ENCODE measurements at places on chromosomes 1 and 21.

- DNase-seq, result no peak
Measured at GRCh38 chr1:34156739-34157138, 8.3 kb downstream of the CSMD2 start.

DNA sequence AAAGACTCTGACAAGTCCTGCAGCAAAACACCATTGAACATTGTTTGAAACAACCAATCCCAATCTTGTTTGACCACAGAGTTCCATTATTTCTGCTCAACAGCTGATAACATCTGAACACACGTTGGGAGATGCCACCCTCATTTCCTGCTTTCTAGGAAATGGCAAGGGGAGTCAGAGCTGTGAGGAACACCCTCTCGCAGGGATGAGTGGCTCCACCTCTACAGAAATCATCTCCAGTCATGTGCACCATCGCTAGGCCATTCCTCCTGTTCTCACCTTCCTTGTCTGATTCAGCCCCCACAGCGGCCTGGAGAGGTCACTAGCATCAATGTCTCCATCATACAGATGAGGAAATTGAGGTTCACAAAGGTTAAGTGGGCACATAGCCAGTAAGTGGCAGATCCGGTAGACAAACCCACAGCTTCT lies 22.4 kb upstream of the RUNX3 start:
- DNase-seq, result peak; percentile 60

GRCh38 chr1:151680391-151680790 lies 36.2 kb downstream of the CELF3 start:
- no peak for DNase-seq

GRCh38 chr21:30146558-30147282 lies 19.9 kb downstream of the CLDN17 start:
- no peak for DNase-seq

DNA sequence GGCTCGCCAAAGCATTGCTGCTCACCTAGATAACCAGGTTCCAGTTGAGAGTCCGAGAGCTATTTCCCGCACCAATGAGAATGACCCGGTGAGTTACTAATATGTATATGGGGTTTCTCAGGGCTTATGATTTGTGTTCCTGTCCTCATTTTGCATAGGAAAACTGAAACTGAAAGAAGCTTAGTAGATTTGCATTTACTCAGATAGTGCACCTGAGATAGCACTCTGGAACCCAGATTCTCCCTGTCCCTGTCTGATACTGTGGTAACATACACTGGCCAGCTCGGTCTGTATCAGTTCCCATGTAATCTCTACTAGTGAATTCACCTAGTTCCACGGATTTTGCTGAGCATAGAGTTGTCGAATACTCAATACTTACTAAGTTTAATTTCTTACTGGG lies 28.1 kb downstream of the DAP3 start:
- no peak for DNase-seq

GRCh38 chr1:150579945-150580642 lies 684 bp upstream of the MCL1 start:
- no peak for DNase-seq

GRCh38 chr1:53949023-53949990 lies 3.2 kb downstream of the LRRC42 start:
- DNase-seq, result no peak

GRCh38 chr1:236560213-236560771 lies 36.5 kb downstream of the LGALS8 start:
- no peak for DNase-seq

GRCh38 chr1:232404227-232404626 lies 225.7 kb downstream of the SIPA1L2 start:
- no peak for DNase-seq

DNA sequence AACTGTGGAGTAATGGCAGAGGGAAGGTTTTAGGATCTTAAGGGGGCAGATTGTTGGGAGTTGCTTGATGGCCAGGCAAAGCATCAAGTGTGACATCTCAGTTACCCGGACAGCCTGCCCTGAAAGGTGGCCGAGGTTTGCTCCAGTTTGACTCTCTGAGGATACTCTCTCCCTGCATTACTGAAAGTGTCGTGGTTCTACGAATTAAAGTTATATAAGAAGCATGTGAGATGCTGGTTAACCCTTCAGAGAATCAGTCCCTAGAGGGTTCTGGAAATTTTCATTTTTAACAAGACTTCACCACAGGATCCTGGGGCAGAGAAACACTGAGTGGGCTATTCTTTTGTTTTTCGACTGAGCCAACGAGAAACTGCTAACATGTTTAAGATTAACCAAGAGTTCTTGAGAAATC lies 689 bp upstream of the ZNF644 start:
- no peak for DNase-seq

GRCh38 chr1:173669491-173669941 lies at the start of gene ANKRD45:
TSS of gene ANKRD45 (minus strand) at chr1:173669851. CDS start at chr1:173659418, 10,433 bp downstream.
- DNase-seq, result no peak

DNA sequence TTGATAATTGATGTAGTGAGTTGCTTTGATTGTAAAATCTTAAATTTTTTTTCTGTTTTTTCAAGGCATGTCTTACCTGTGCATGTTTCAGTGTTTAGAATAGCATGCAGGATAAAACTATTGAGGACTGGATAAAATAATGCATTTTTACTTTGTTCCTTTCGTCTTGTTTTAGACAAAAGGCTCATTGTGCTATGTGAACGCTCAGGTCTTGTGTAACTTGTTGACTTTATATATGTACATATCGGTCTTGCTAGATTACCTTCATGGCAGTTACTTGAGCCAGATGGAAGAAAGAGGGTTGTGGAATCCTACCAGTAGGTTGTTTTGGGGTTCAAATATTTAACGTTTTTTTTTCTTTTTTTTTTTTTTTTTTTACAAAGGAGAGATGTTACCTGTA lies 7.0 kb downstream of the NFIA start:
- no peak for DNase-seq

- no peak for DNase-seq
Measured at GRCh38 chr1:208343226-208343625, 99.0 kb upstream of the PLXNA2 start.

DNA sequence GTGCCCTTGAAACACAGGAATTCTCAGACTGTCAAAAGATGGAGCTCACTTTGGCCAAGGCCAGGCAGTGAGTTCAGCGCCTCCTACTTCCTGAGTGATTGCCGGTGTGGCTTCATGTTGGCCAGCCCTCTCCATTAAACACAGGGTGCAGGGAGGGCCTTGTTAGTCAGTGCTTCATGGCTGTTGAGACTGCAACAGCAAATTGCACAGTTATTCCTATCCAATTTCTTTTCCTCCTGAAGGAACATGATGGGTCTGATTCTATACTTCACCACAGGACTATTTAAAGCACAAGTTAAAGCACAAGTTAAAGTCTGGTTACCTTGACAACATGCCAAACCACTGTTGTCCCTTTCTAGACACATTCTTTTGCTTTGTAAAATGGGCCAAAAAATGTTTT lies 156.6 kb downstream of the SIPA1L2 start:
- no peak for DNase-seq

- no peak for DNase-seq
Measured at GRCh38 chr1:91734761-91735160, 151.2 kb downstream of the TGFBR3 start.

DNA sequence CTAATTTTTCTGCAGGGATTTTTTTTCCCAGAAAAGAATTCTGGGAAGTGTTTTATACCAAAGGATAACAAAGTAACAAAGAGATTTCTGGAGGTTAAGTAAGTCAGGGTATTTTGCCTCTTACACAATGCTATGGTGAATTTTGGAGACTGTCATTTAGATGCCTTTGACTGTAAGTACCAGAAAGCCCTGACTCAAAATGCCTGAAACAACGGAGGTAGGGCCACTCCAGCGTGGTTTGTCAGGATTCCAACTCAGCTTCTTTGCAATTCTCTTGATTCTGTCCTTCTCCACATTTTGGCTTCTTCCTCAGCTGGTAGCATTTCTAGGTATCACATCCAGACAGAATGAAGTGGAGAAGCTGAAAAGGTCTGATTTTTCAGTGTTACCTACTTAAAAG lies 106.5 kb downstream of the UCHL5 start:
- no peak for DNase-seq

DNA sequence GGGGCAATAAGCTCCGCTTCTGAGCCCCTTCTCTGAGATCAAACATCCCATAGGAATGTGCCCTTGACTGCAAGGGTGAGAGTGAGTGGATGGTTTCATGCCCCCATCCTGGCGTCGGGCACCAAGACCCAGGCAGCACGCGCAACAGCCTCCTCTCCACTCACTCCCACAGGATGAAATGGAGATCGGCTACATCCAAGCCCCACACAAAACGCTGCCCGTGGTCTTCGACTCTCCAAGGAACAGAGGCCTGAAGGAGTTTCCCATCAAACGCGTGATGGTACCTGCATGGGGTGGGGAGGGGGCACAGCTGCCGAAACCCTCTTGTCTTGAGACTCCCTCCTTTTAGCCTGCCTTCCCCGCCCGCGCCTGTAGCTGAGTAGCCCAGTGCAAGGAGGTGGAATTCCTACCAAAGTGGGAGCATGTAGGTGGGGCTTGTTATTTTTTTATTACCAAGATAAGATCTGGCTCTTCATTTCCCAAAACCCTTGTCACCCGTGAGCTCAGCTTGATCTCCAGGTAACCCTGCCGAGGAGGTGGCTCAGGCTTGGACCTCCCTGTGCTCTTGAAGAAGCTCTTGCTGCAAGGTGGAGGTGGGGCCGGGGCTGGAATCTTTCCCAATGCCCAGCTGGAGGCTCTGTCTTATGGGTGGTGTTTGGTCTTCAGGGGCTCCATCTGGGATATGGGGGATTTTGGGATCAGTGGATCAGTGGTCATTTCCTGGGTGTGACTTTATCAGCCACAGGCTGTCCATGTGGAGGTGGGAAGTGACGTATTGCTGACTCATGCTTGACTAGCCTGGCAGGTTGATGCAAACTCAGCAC lies 24.0 kb upstream of the PADI6 start:
- DNase-seq, result no peak

DNA sequence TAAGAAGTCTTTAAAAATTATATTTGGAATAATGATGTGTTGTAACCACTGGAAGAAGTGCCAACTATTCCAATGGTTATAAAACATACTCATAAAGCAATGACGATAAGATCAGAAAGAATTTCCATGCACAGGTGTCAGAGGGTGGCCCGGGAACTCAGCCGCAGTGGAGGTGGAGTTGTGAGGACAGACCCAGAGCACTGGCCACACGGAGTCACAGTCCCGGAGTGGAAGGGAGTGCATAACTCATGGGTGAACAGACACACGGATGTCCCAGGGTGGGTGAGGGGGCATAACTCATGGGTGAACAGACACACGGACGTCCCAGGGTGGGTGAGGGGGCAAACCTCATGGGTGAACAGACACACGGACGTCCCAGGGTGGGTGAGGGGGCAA lies 2.5 kb downstream of the KRTAP10-4 start:
- DNase-seq, result no peak

DNA sequence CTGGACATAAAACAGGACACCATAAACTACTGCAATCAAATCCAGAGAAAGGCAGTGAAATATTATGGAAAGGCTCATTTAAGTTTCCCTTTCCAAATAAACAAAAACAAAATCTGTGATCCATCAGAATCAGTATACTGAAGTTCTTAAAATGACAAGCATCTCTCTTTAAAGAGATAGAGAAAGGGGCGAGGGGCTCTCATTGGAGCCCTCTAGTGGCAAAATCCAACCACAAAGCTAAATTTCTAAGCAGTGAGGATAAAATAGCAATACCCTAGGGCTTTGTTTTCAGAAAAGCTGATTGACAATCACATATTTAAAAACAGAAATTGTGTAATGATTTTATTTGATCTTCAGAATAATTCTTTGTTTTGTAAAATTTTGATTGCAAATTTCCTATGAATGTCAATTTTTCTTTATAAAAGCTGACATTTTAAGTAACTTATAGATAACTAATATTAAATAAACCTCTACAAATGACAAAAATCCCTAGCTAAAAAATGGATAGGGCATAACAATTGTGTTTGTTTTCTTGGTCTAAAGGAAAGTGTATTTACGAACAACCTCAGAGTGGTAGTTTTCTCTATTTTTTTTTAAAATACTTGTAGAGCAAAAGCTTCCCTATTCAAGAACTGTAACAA lies 138.2 kb downstream of the COL24A1 start:
- no peak for DNase-seq

DNA sequence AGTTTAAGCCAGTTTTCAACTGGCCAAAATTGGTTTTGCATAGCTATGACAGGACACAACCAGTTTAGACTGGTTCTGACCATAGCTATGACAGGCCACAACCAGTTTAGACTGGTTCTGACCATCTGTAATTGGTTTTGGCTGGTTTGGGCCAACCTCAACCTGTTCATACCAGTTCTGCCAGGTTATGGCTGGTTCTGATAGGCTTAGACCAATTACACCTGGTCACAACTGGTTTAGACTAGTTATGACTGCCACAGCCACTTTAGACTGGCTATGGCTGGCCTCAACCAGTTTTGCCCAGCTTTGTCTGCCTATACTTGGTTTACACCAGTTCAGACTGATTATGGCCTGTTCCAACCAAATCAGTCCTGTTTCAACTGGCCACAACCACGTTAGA lies 353.2 kb upstream of the CAMK1G start:
- no peak for DNase-seq

DNA sequence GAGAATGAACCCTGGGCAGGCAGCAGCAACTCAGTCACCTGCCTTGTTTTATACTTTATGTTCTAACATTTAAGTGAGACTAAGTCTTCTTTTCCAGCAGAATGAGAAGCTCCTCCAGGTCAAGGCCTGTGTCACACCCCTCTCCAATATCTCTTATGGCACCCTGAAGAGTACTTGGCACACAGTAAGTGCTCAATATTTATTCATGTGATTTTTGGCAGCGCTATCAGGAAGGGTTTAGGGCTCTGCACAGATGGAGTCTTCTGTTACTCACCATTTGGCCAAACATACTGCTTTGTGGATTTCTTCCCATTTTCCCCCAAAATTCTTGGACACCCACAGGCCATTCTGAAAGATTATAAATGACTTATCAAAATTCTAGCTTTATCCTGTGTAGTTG lies 43.8 kb upstream of the MYBPHL start:
- no peak for DNase-seq

DNA sequence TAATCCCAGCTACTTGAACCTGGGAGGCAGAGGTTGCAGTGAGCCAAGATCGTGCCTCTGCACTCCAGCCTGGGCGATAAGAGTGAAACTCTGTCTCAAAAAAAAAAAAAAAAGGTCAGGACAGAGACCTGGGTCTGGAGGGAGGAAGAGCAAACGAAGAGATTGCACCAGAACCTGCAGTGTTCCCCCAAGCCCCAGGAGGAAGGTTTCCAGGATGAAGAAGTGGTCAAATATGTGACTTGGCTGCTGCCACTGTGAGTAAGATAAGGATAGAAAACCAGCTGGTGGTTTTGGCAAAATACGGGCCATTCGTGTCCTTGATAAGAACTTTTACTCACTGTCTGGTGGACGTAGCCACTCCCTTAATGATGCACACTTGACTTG lies 42.2 kb downstream of the CLDN14 start:
- DNase-seq, result no peak

- DNase-seq, result no peak
Measured at GRCh38 chr21:31576428-31576827, 83.1 kb upstream of the SOD1 start.

Measured in effector memory CD8-positive, alpha-beta T cell (primary cell).